ENCODE measurements at places on chromosomes 5 and 9.

- DNase-seq = no peak
These were observed 25.4 kb downstream of the IRF1 start for GRCh38 chr5:132465059-132465707.

- DNase-seq = no peak
These were observed 22.1 kb upstream of the TPD52L3 start for GRCh38 chr9:6305954-6306563.

DNA sequence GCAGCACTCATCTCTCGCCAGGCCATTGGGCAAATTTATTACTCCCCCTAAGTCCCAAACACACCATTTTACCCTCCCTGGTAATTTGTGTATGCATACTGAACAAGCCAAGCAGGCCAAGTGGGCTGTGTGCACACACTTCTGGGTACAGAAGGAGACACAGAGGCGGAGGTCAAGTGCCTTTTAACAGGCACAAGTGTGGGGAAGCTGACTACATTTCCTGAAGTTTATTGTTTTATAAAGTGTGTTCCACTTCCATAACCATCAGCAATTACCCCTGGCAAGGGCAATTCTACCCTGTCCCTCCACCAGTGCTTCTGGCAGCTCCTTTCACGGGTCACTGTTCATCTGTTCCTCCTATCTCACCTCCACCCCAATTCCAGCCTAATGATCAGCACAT, 93.9 kb downstream of the SETX start:
- DNase-seq = no peak

DNA sequence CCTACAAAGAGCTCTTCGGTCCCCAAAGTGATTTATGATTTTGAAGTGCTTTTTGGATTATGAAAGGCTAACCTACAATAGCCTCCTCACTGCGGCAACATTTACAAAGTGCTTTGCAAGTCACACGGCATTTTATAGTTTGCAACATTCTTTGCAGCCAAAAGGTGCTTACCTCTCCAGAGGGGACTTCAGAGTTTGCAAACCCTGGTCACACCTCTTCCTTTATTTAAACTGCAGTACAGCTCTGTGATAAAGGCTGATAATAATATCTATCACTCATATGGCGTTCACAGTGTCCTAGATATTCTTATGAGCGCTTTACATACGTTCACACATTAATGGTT, 20.0 kb upstream of the CRB2 start:
- no peak for DNase-seq

GRCh38 chr5:173746047-173746646, 129.7 kb upstream of the BOD1 start:
- no peak for DNase-seq

GRCh38 chr5:79535477-79536192, 21.7 kb upstream of the HOMER1 start:
- DNase-seq = no peak

GRCh38 chr5:143453720-143454119, 50.2 kb upstream of the NR3C1 start:
- DNase-seq = no peak

- no peak for DNase-seq
These were observed 8.3 kb downstream of the N4BP3 start for GRCh38 chr5:178121391-178122276.

GRCh38 chr5:61702784-61703183, 370.7 kb downstream of the ZSWIM6 start:
- DNase-seq = no peak

DNA sequence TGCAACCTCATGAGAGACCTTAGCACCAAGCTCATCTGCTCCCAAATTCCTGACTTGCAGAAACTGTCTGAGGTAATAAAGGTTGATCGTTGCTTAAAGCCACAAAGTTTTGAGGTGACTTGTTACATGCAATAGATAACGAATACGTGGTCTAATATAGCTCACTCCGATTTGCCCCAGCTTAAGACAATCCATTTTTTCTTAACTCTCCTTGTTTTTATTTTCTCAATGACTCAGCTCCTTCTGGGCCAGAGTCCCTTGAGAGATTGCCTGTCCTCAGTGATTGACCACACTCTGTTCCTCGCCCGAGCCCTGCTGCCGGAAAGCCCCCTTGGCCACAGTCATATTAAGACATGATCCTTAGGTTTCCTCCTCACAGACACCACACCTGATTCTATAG, 63.7 kb upstream of the FANCC start:
- DNase-seq = no peak

GRCh38 chr5:594226-594860, 17.8 kb upstream of the CEP72 start:
- no peak for DNase-seq

GRCh38 chr5:11854936-11855335, 49.3 kb downstream of the CTNND2 start:
- DNase-seq = no peak

DNA sequence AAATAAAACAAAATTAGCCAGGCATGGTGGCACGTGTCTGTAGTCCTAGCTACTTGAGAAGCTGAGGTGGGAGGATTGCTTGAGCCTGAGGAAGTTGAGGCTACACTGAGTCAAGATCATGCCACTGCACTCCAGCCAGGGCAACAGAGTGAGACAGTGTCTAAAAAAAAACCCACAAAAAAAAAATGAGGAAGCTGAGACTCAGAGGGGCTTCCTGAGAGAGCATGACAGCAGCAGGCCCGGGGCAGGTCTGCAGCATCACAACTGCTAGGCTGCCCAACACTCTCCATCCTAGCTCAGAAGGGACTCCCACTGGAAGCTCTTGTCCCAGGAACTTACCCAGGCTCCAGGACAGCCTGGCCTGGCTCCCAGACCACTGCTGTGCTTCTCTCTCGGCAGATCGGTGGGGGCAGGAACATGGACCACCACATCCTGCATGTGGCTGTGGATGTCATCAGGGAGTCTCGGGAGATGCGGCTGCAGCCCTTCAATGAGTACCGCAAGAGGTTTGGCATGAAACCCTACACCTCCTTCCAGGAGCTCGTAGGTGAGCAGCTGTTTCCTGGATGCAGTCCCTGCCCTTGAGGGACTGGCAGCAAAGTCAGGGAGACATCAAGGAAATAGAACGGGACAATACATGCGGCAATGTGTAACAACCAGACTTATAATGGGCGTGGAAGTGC, 19.1 kb downstream of the PTGS1 start:
- no peak for DNase-seq

DNA sequence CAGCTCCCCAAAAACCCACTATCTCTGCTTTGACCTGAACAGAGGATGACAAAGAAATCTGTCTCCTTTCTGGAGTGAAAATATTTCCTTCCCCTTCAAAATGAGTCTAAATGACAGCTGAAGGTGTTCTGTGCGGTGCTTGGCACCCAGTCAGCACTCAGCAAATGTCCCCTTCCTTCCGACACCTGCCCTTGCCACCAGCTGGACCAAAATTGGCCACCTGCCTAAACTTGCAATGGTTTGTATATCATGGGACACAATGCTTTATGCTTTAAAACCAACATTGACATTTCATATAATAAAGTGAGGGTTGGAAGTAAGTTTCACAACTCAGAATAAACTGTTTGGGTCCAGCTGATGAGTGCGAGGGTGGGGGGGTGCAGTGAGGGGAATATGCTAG, 7.5 kb upstream of the TTC1 start:
- no peak for DNase-seq

DNA sequence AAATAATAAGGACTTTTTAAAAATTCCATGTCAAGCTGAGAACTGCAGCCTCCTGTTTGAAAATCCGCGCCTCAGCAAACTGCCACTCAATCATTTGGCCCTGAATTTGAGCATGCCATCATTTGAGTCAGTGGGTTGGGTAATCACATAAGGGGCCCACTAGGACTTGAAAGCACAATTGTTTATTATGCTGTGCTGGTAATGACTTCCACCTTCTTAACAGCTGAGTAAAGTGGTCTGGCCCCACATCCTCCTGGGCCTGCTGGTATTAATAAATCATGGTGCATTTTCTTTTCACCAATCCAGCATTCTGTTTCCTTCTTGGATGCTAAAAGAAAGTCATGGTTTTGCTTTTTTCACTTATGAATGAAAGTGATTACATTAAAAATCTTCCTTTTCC, 103.0 kb upstream of the CTSL start:
- no peak for DNase-seq

DNA sequence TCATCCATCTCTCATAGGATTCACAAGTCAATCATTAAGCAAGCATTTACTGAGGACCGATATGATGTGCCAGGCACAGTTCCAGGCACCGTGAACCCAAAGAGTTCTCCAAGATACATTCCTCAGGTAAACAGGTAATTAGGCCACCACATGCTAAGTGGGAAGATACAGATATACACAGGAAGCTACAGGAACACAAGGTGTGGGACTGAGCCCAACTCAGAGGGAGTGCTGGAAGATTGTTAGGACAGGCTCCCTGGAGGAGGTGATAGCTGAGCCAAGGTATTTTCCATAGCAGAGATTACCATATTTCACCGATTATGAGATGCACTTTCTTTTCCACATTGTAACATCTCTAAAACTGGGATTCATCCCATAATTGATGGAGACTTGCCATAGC, 31.4 kb upstream of the RAI14 start:
- DNase-seq = no peak

DNA sequence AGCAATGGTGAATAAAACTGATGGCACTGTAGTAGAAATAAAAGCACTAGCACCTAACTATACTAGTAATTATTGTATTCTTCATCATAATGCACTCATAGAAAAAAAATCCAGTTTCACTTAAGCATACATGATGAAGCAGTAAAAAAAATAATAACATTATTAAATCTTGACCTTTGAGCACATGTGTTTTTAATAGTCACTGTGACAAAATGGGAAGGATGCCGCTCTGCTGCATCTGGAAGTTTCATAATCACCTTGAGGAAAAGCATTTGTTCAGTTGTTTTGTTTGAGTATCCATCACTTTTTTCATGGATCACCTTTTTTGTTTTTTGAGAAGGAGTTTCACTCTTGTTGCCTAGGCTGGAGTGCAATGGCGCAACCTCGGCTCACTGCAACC, 13.2 kb downstream of the OR2K2 start:
- DNase-seq = no peak

GRCh38 chr9:97479496-97480159, 21.8 kb upstream of the TMOD1 start:
- DNase-seq = no peak

- DNase-seq = no peak
These were observed 528.6 kb upstream of the CLINT1 start for GRCh38 chr5:158387499-158387898.

DNA sequence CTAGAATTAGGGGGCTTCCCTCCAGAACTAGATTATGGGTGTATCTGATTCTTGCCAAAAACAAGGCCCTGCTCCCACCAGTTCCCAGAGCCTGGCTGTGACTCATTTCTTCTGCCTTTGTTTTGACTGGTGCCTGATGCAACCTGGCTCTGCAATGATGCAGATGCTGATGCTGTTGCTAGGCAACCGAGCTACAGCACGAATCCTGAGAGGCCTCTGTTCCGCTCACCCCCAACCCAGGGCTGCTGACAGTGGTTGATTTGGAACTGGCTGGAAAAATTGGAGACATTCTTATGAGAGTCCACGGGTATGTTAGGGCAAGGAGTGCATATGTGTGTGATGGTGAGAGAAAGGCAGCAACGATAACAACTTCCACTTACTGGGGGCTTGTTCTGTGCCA, 100.3 kb downstream of the NSG2 start:
- DNase-seq = no peak

GRCh38 chr5:140267559-140268018, 35.3 kb downstream of the PFDN1 start:
- DNase-seq = no peak

Measured in activated T-cell treated with anti-CD3 and anti-CD28 coated beads, Interleukin-2, amount 50 U/mL, for 1 hour (primary cell).